Spleen (tissue), 13 donors: ENCODE measurements at places on chromosomes 4 and X. TPM values are rescaled to one million over a fixed set of nuclear protein-coding genes. Genes with fewer than 3 reads are reported as not detected.
A peak's percentile ranks its signal among the peaks of the same experiment; 100 is the strongest.

RTL5 gene
- total RNA-seq: 4.9 TPM

DAPP1 gene
- 40.3 TPM for total RNA-seq

- H3K4me3 ChIP-seq: no peak overlapping the region
- no peak for DNase-seq
- no peaks in the 10 kb centered on the region for H3K27me3 ChIP-seq
- H3K4me1 ChIP-seq: no peaks in the 10 kb centered on the region
Observed at GRCh38 chrX:129719931-129720530, 18.7 kb upstream of the XPNPEP2 start.

- no peaks in the 10 kb centered on the region for H3K4me1 ChIP-seq
- H3K27ac ChIP-seq: peak overlapping the region; percentile 77
- peaks cover 6% of the 10 kb centered on the region for H3K27me3 ChIP-seq
- no peaks in the 10 kb centered on the region for H3K36me3 ChIP-seq
Observed at GRCh38 chrX:15546745-15547144, 46.1 kb downstream of the BMX start.

GRCh38 chrX:13721819-13722519 is 12.5 kb downstream of the TRAPPC2 start:
- peaks cover 29% of the 10 kb centered on the region for H3K36me3 ChIP-seq
- H3K27ac ChIP-seq: no peak overlapping the region
- no peaks in the 10 kb centered on the region for H3K27me3 ChIP-seq
- H3K4me1 ChIP-seq: peaks cover 12% of the 10 kb centered on the region

DNA sequence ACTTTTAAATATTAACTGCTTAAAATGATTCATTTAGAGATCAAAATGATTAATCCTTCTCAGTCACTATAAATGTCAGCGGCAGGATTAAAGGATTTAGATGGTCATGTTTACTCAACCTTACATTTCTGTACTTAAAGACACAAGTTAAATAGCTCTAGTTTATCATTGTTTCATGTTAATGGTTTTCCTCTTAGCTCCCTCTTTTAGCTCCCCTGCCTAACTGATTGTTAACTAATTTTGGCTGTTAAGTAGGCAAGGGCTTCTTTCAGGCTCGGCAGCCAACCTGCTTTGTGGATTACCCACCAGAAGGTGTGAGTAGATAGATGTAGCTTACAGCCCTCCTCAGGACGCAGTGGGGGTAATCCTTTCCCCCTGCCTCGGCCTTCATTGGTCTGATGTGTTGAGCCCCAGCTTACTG is 96.0 kb downstream of the TENM3 start:
- H3K4me3 ChIP-seq: no peak overlapping the region
- DNase-seq: no peak
- no peak overlapping the region for H3K27ac ChIP-seq
- no peaks in the 10 kb centered on the region for H3K36me3 ChIP-seq

DNA sequence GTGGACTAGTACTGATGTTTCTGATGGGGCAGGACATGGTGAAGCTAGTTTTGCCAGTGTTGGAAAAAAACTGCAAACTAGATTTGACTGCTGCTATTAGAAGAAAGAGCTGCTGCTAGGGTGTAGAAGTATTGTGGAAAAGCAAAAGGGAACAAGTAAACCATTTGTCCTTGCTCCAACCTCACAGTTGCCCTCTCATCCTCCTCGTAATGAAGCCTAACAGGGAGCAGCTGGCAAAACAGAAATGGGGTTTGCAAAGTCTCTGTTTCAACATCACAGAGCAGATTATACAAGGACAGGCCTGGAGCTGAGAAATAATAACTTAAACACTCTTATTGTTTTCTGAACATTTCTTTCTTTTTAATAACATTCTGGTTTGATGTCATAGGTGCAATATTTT is 346.2 kb downstream of the MAGEB5 start:
- H3K4me1 ChIP-seq: no peaks in the 10 kb centered on the region
- no peak overlapping the region for H3K4me3 ChIP-seq
- H3K27ac ChIP-seq: no peak overlapping the region
- H3K27me3 ChIP-seq: no peaks in the 10 kb centered on the region
